BJ (cell line): ENCODE measurements at places on chromosomes 11 and 22.

- DNase-seq: no peak
Observed at GRCh38 chr22:30940685-30941362, 27.8 kb downstream of the MORC2 start.

GRCh38 chr11:127199306-127199801, 198.8 kb upstream of the KIRREL3 start:
- no peak for DNase-seq

- no peak for DNase-seq
Observed at GRCh38 chr22:26479792-26480610, 3.6 kb downstream of the HPS4 start.

- DNase-seq: no peak
Observed at GRCh38 chr11:1336836-1337646, 27.6 kb upstream of the TOLLIP start.

DNA sequence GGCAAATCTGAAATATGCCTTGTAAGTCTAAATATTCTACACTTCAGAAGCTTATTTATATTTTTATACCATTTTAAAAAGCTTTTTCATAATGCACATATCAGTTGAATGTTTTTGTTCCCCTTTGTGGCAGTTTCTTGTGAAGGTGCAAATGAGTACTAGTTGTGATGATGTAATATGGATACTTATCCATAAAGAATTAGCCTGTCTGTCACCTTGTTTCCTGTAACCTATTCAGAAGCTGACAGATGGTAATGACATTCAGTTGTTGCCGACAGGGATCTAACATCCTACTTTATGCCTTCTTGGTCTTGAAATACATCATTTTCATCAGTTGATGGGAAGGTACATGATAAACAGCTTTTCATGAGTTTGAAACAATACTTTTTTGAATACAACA, 2.9 kb downstream of the QSER1 start:
- no peak for DNase-seq

- DNase-seq: no peak
Observed at GRCh38 chr22:36636916-36637315, 66.6 kb downstream of the CACNG2 start.

- DNase-seq: no peak
Observed at GRCh38 chr11:65796726-65797601, 10.1 kb downstream of the OVOL1 start.

- DNase-seq: no peak
Observed at GRCh38 chr22:19085233-19085718, 36.9 kb downstream of the DGCR2 start.

DNA sequence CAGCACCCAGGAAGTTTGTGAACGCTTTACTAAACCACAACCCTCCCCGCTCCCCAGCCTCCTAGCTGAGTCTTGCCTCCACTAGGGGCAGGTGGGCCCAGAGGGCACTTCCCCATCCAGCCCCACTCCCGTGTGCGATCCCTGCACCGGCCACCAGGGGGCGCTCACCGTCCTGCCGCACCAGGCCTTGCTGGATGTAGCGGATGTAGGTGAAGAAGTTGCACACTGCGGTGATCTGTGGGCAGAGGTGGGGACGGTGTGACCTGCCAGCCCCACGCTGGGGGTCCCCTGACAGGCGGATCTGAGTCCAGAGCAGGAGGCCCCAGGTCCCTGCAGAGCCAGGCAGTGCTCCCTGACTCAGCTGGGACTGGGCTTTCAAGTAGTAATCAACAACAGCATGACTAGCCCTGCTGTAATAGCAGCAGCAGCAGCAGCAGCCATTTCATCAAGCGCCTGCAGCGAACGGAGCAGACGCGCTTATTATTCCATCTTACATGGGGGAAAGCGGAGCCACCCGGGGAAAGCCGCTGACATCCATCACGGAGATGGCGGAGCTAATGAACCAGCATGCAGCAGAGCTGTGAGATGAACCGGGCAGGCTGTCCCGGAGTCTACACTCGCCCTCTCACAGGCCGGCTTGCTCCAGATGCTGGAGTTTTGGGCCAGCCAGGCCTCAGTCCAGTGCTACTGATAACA, 7.9 kb upstream of the FADS3 start:
- no peak for DNase-seq

DNA sequence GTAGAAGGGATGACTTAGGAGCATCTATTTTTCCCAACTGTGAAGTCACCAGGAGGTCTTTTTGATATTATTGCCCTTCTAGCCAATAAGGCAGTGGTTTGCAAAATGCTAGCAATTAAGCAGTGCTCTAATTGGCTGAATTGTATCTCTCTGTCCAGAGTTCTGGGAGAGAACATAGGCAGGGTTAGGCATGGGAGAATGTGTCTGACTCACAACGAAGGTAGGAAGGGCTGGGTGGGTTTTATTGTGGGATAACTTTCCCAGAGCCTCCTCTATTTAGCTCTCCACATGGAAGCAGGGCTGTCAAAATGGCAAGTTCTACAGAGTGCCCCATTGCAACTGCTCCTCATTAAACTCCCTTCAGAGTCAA, 415.9 kb upstream of the CADM1 start:
- no peak for DNase-seq

GRCh38 chr22:26429458-26430286, 612 bp downstream of the ASPHD2 start:
- DNase-seq: no peak

GRCh38 chr22:50032941-50033601, 20.5 kb upstream of the IL17REL start:
- no peak for DNase-seq

DNA sequence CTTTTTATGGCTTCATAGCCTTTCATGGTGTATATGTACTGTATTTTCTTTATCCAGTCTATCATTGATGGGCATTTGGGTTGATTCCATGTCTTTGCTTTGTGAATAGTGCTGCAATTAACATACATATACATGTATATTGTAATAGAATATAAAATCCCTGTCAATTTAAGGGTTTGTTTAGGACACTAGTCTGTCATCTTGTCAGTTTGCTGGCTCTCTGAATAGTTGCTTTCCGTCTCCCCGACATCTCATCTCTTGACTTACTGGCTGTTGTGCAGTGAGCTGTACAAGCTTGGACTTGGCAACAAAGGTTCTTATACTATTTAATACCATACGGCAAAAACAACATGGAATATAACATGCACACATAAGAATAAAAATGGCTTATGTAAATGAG, 1487.5 kb downstream of the LRRC4C start:
- DNase-seq: no peak

- DNase-seq: no peak
Observed at GRCh38 chr11:62030071-62030684, 62.7 kb upstream of the FTH1 start.

DNA sequence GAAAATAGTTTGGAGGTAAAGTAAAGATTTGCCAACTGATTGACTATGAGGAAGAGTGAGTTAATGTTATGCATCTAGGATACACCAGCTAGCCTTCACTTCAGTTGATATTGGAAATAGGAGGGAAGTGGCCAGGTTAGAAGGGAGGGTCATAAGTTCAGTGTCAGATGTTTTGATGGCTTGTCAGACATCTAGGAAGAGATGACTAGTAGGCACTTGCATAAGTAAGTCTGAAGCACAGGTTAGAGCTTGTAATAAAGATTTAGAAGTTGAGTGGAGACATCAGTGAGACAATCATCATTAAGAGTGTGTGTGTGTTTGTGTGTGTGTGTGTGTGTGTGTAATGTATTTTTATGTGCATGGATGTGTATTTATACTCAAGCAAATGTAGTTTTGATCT, 146.1 kb downstream of the OR4C45 start:
- DNase-seq: no peak
